ENCODE measurements at places on chromosomes 1 and 21.

DNA sequence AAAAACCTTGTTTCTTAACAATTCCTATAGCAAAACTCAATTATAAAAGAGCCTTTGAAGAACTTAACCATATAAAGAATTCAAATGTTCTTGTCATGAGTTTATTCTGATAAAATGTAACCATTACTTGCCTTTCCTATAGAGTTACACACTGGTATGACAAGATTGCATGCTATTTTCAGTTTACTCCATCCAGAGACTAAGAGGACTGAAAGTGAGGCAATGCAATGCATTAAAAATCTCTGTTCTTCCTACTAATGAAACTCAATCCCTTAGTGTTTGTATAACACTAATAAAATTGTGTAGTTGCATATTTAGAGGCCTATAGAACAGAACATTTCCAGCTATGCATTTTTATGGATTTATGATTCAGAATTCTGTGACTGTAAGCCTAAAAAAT, 88.1 kb downstream of the COP1 start:
- DNase-seq, result no peak

DNA sequence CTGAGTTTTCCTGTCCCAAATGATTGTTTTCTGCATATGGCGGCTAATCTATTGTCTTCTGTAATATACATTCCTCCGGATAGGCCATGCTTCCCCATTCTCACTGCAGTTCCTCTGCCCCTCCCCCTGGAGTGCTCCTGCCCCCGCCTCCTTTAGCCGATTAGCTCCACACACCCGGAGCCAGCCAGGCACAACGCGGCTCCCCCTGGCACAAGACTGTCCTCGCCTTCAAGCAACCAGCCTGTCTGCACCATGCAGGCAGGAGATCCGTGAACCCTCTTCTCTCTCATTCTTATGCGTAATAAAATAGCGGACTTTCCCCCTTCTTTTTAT, 18.0 kb downstream of the SERTAD4 start:
- no peak for DNase-seq

- DNase-seq, result no peak
These were observed 306.4 kb downstream of the DUSP10 start for GRCh38 chr1:221435504-221435904.

GRCh38 chr1:116131170-116131569, 20.0 kb downstream of the MAB21L3 start:
- no peak for DNase-seq

DNA sequence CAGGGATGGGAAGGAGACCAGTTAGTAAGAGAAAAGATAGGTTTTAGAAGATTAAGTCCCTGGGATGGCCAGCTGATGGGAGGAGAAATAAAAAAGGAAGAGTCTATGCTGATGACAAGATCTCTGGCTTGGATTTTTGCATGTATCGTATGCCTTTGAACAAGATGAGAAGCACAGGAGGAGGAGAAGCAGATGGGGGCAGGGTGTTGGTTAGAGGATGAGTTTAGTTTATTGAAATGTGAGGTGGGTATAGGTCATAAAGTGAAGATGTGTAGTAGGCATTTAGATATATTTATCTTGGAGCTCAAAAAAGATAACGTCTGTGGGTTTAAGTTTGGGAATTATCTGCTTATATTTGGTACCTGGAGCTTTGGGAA, 1.4 kb downstream of the TIPRL start:
- DNase-seq, result no peak

All from stimulated activated CD8-positive, alpha-beta memory T cell treated with anti-CD3 and anti-CD28 coated beads, Interleukin-4, amount 100 ng/mL, for 1 hour (primary cell).